Activated effector memory CD4-positive, alpha-beta T cell treated with anti-CD3 and anti-CD28 coated beads, Interleukin-2, amount 50 U/mL, for 16 hours (primary cell): ENCODE measurements at places on chromosomes 11 and 22.

DNA sequence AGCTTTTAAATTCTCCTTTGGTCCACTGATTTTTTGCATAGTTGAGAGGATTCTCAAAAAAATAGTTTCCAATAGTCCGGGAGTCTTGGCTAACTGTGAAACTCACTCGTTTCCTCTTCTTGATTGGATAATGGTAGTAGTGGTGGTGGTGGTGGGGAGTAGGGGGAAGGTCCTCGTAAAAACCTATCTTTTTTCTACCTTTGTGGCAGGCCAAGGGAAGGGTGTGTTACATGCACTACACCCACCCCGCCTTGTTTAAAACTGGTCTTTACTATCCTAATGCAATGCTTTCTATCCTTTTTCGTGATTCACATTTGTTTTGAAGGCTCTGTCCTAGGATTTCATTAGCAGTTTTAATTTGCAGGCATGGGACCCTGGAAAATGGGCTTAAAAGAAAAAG lies 4.8 kb downstream of the TEAD1 start:
- no peak for DNase-seq

GRCh38 chr11:35158701-35159510 lies 19.9 kb downstream of the CD44 start:
- DNase-seq: no peak

- no peak for DNase-seq
These were observed 520.8 kb upstream of the KIRREL3 start for GRCh38 chr11:127521413-127521812.

DNA sequence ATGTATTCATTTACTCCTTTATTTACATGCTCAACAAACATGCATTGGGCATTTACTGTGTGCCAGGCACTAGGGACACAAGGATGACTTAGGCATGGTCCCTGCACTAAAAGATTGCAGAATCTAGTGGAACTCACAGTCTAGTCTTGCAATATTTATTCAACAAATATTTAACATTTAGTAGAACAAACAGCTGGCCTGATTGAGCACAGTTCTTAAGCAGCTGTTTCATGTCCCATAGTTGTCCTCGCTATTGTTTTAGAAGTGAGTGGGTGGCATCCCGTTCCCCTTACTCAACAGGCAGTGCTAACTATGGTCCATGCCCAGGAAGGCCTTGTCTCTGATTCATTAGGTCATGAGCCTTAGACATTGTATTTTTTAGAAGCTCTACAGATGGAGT lies 459.9 kb upstream of the CADM1 start:
- no peak for DNase-seq

GRCh38 chr11:111069066-111069465 lies 176.5 kb upstream of the POU2AF2 start:
- no peak for DNase-seq
